NCI-H187 treated with DMSO at 0.1 percent for 48 hours (cell line): ENCODE measurements at places on chromosomes 7 and 10.

- no peak for DNase-seq
Measured at GRCh38 chr10:73096041-73096448, 621 bp downstream of the P4HA1 start.

- no peak for DNase-seq
Measured at GRCh38 chr10:24897326-24897926, 55.0 kb downstream of the PRTFDC1 start.

GRCh38 chr7:142800088-142800487 is 29.3 kb downstream of the PRSS2 start:
- no peak for DNase-seq

DNA sequence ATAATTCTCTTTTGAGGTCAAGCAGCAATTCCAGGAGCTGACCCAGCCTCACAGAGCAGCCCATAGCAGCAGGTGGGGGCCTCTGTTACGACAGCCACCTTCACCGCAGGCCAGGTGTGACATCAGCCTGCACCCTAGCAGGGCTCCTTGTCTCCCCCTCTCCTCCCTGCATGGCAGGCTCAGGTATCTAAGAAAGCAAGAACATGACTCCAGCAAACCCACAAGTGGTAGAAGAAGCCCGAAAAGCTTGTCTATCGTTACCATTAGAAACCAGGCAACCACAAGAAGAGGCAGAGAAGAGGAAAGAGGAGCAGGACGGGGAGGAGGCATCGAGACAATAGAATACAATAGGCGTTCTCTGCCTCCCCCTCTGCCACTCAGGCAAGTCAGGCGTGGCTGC is 104.0 kb upstream of the PRR15 start:
- peak; percentile 52 for DNase-seq
